Lower leg skin (tissue), 4 donors: ENCODE measurements at places on chromosomes 12 and 14.
A peak's percentile ranks its signal among the peaks of the same experiment; 100 is the strongest.

DNA sequence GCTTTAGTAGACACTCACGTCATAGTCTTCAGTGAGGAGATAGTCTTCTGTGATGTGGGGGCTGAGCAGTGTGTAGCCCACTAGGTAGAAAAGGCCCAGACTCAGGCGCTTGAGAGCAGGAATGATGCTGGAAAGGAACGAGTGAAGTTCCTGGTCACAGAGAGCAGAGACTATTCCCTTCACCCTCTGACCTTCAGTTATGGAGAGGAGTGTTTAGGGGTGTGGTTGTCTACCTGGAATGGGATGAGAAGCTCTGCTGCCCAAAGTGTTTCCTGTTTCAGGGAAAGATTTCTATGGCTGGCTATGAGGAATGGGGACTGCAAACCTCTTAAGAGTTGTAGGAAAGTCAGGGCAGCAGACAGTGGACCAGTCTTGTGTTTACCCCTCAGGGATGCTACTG, 8.7 kb downstream of the EMG1 start:
- DNase-seq, result no peak

DNA sequence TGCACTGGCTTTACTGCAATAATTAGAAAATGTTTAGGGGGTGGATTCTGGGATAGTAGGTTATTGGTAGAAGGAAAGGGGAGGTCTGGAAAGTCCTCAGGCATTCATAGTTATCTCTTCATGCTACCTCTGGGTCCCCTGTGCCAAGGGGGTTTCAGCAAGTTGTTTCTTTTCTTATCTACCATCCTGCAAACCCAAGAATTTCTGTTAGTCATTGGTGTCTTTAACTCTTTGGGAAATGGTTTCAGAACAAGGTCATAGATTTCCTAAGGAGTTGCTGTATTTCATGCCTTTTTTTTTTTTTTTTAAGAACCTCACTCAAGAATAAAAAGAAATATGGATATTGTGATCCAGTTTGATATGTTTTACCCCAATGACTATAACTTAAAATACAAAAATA, 63.6 kb downstream of the SLC4A8 start:
- DNase-seq, result no peak

- no peak for DNase-seq
These were observed 1.7 kb downstream of the ZBTB42 start for GRCh38 chr14:104802394-104803184.

DNA sequence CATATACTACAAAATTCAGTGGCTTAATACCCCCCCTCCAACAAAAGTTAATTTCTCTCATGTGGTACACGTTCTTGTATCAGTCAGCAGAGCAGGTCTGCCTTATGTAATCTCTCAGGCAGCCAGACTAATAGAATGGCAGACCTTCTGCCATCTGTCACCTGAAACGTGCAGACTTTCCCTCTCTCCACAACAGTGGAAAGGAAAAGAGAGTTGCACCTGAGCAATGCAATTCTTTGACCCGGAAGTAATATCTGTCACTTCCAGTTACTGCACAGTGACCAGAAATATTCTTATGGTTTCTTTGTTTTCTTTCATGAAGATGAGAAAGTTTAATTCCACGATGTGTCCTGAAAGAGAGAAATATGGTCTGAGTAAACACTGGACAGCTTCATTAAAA, 14.4 kb downstream of the KERA start:
- DNase-seq, result no peak

- DNase-seq, result no peak
These were observed 134.1 kb upstream of the IFNG-AS1 start for GRCh38 chr12:67855103-67855502.

- DNase-seq, result no peak
These were observed 57.9 kb upstream of the SLC38A2 start for GRCh38 chr12:46430340-46430948.

DNA sequence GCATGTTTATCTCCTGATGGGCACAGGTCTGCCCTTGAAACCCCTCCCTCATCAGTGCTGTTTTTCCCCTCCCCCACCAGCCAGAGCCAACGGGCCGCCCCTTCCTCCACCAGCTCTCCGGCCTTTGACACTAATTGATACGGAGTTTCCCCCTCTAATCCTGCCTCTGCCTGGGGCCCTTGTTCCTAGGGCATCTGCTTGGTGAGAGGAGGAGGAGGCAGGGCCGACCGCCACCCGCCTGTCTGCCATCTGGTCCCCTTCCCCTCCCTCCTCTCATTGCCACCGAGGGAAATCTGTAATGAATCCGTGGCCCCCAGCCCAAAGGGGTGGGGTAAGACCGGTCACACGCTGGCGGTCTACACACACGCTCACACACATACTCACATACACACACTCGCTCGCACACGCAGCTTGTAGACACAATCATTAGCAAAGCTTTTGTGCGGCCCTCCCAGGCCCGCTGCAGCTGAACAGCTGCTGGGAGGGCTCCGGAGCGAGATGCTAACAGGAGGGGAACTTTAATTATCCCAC, 27.4 kb downstream of the SRRM4 start:
- no peak for DNase-seq

DNA sequence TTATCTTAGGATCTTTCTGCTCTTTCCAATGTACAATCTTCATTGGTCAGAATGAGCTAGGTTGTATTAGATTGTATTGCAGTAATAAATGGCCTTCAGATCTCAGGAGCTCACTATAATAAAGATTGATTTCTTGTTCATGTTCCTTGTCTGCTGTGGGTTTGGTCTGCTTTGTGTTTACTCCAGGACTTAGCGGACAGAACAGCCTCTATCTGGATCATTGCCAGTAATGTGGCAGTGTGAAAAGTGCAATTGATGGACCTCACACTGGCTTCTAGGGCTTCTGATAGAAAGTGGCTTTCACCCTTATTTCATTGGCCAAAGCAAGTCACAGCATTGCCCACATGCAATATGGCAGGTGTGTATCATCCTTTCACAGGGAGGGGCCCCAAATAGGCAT, 81.2 kb downstream of the BTG1 start:
- no peak for DNase-seq

DNA sequence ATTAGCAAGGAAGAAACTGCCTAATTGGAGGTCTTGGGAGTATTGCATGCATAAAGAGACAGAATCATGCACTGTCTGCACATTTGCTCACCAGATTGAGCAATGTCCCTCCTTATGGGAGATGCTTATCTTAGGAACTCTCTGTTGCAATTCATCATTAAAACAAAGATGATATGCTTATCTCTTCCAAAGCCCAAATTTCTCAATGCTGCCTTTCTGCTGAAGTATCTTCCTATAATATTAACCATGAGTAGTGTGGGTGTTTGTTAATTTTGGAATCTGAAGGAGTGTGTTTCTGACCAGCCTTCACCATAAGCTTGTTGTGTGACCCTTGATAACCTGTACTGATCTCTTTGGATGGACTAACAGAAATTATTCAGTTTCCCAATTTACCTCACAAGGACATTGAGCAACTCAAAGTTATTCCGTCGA, 1257.6 kb upstream of the FLRT2 start:
- DNase-seq, result no peak

GRCh38 chr12:107803092-107803491, 28.6 kb downstream of the ASCL4 start:
- no peak for DNase-seq

DNA sequence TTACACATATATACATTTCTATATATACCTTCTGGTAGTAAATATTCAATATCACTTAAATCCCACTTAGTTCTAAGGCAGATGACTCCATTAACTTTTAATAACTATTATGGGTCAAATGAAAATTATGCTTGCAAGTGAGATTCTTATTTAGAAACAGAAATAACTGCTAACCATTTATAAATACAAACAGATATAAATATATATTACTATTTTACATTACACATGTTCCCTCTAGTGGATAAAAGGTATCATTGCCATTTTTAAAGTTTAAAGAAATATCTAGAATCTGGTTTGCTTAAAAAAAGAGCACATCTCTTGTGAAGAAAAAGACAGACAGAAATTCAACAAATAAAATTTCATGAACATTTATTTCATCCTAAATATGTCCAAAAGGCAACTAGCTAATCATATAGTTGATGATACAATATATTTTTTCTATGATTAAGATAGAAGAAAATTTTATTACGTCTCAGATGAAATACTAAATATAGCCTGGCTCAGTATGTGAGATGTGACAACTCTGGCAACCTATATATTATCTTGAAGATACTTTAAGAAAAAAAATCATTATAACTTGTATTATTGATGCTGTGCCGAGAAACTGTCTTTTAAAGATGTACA, 11.7 kb upstream of the RAD51AP1 start:
- no peak for DNase-seq

DNA sequence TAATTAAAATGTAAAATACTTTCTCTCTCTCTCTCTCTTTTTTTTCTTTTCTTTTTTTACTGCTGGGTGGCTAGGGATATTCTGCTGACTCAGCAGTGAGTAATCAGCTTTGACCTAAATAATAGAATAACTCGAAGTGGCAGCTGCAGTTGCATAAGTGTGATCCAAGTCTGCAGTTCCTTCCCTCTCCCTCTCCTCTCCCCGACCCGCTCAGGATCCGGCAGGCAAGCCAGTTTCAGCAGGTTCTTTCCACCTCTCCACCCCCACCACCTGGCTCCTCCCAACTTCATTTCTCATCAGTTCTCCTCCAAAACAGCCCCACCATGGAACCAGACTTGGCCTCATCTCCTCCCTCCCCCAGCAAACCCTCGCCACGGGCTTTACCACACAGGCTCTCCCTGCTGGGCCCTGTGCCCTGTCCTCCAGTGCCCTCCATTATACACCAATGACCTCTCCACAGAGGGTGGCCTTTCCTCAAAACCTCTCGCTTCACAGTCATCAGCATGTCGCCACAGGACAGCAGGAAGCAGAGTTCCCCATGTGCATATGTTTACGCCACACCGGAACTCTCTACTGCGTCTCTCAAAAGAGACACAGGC, 22.4 kb downstream of the SLC7A8 start:
- DNase-seq, result peak; percentile 90

DNA sequence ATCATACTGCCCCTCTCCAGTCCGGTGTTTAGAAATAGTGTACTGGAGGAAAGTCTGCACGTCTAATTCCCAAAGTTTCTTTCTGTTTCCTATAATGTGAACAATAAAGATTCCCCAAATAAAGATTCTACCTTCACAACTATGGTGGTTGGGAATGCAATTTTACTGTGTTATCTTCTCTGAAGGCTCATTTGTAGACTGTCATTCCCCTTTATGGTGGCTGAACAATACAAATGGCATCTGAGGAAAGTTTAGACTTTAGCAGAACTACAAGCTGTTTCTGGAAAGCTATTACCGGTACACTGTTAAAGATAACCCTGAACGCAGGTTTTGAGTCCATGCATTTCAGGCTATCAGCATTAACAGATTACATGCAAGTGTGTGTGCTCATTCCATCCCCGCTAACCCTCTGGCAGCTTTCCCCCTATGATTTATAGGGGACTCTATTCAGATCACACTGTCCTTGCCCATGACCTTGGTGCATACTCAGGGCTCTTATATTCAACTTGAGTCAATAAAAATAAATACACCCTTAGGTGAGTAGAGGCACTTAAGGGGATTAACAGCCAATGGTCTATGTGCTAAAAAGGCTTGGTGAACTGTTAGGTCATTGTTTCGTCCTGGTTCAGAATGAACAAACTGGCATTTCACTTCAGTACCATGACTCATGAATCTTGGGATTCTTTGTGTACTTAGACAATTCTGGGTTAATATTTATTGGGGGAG, 60.7 kb upstream of the PYGL start:
- DNase-seq, result no peak

GRCh38 chr12:106098691-106099200, 40.0 kb downstream of the NUAK1 start:
- DNase-seq, result no peak

- peak; percentile 68 for DNase-seq
These were observed 9.1 kb upstream of the NEMF start for GRCh38 chr14:49861699-49862088.
